ENCODE measurements at places on chromosomes 11 and 22.

GRCh38 chr11:132125988-132126871 lies 755.8 kb downstream of the NTM start:
- DNase-seq = peak; percentile 62

- DNase-seq = no peak
These were observed 53.3 kb downstream of the TCF20 start for GRCh38 chr22:42217019-42217751.

DNA sequence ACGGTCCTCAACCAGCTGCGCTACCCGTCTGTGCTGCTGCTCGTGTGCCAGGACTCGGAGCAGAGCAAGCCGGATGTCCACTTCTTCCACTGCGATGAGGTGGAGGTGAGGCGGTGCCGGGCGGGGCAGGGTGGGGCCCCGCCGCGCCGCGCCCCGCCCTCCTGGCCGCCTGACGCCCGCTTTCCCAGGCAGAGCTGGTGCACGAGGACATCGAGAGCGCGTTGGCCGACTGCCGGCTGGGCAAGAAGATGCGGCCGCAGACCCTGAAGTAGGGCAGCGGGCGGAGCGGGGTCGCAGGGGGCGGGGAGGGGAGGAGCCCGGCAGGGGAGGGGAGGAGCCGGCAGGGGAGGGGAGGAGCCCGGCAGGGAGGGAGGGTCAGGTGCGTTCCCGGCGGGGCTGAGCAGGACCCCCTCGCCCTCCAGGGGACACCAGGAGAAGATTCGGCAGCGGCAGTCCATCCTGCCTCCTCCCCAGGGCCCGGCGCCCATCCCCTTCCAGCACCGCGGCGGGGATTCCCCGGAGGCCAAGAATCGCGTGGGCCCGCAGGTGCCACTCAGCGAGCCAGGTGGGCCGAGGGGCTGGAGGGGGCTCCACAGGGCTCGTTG lies 14.7 kb downstream of the EPS8L2 start:
- no peak for DNase-seq

GRCh38 chr22:49240472-49240871 lies 587.2 kb downstream of the BRD1 start:
- DNase-seq = no peak

DNA sequence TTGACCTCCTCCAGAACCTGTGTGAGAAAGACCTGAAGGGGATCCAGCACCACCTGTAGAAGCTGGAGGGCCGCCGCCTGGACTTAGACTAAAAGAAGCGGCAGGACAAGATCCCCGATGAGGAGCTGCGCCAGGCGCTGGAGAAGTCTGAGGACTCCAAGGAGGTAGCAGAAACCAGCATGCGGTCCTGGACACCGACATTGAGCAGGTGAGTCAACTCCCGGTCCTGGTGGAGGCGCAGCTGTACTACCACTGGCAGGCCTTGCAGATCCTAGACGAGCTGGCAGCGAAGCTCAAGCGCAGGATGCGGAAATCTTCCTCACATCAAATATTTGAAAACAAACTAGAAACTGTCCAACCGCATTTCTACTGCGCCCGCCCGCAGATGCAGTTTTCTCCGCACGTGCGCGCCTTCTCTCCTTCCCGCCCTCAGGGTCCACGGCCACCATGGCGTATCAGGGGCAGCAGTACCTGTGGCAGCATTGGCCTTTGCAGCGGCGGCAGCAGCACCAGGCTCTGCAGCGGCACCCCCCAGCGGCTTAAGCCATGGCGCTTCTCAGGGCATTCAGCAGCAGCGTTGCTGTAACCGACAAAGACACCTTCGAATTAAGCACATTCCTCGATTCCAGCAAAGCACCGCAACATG lies 10.2 kb downstream of the CLDN25 start:
- DNase-seq = no peak

- DNase-seq = peak; percentile 94
These were observed 51.4 kb downstream of the JAM3 start for GRCh38 chr11:134120143-134120850.

DNA sequence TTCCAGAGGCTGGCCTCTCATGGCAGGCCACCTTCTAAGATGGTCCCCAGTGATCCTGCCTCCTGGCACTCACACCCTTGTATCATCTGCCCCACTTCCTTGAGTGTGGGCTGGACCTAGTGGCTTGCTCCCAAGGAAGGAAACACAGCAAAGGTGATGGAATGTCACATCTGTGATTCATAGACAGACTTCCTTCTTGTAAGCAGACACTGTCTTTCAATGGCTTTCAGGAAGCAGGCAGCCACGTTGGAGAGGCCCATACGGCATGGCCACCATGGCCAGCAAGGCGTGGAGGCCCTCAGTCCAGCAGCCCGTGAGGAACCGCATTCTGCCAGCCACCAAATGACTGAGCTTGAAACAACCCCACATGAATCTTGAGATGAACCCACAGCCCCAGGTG lies 11.3 kb downstream of the LMO1 start:
- no peak for DNase-seq

DNA sequence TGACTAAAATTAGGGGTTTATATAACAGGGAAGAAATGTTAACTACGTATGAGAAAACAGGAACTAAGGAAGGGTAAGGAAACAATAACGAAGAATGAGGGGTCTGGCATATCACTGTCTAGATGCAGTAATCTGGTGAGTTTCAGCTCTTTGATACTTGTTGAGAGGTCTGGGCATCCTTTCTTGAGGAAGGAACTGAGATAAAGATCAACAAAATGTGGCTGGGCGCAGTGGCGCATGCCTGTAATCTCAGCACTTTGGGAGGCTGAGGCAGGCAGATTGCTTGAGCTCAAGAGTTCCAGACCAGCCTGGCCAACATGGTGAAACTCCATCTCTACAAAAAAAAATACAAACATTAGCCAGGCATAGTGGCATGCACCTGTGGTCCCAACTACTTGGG lies 2.7 kb downstream of the DCDC1 start:
- DNase-seq = no peak

GRCh38 chr22:42347281-42347824 lies 76.9 kb upstream of the TCF20 start:
- DNase-seq = no peak

DNA sequence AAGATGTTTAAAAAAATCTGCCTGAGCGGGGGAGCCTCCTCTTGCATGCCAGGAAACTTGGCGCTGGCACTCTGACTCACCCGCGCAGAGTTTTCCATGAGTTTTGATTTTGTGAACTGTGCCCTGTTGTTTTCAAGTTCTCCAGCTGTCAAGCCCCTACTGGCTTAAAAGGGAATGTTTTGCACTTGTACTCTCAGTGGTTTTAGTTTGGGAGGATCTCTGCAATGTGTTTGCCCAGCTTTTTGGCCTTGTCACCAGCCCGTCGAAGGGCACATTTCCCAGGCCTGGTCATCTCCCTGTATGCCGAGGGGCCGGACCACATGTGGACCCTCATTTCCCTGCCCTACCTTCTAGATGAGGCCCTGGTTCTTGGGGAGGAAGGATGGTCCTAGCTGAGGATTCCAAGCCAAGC lies 12.2 kb downstream of the MRGPRF start:
- peak; percentile 82 for DNase-seq

- DNase-seq = no peak
These were observed 1.3 kb downstream of the TMEM86A start for GRCh38 chr11:18699848-18700261.

GRCh38 chr11:71396548-71397123 lies 51.6 kb downstream of the DHCR7 start:
- no peak for DNase-seq

- no peak for DNase-seq
These were observed 2.8 kb downstream of the GSC2 start for GRCh38 chr22:19147195-19147780.

- no peak for DNase-seq
These were observed 25.9 kb upstream of the SCARF2 start for GRCh38 chr22:20463324-20464095.

DNA sequence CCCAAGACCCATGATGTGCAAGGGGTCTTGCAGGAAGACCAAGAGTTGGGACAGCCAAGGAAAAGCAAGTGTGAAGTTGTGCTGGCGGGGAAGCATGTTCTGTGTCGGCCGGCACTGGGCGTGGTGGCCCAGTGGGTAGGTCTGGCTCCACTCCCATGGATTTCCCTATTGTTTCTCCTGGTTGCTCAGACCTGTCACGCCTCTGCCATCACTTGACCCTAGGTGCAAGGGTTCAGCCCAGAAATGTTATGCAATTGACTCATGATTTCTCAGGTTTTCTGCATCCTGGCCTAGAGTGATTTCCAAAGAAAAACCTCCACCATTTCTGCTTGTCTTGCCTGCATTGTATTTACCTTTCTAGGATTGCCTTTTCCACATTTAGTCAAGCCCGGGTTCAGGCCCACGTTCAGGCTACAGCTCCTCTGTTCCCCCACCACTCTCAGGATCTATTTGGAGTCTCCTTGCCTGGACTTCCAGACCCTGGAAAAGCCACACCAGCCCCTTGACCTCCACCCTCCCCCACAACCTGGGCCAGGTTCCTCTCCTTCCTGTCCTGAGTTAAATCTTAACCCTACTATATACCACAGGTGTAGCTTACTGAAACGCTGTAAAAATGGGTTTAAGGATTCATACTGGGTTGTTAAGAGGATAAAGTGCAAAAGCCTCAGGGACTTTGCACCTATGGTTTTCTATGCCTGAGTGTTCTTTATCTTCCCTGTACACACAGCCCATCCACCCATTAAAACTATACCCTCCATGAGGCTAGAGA lies 17.5 kb upstream of the FOLR1 start:
- no peak for DNase-seq

- DNase-seq = no peak
These were observed 11.8 kb downstream of the LTBP3 start for GRCh38 chr11:65546217-65546958.
